ENCODE measurements at places on chromosomes 12 and 14. TPM values are rescaled to one million over a fixed set of nuclear protein-coding genes. Genes with fewer than 3 reads are reported as not detected.

DNA sequence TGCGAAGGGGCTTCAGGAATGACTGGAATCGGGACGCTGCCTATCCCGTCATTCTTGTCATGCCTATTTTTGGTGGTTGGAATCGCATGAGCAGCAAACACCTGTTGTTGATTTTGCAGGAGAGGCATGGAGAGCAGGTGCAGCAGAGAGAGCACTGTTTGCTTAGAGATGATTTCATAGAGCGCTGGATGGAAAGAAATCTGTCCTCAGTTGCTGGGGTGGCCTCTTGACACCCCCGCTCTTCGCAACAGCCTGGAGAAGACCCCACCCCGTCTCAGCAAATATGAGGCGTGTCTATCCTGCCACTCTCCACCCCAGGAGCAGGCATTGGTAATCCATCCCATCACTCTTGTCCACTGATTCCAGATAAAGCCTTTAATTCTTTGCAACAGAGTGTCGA is 19.3 kb upstream of the NCOR2 start:
- H3K4me1 ChIP-seq, result peaks cover 16% of the 10 kb centered on the region
- H3K27ac ChIP-seq, result no peak overlapping the region
- H3K4me3 ChIP-seq, result no peak overlapping the region
- no peaks in the 10 kb centered on the region for H3K27me3 ChIP-seq
- H3K36me3 ChIP-seq, result no peaks in the 10 kb centered on the region
- no peak for DNase-seq

DNA sequence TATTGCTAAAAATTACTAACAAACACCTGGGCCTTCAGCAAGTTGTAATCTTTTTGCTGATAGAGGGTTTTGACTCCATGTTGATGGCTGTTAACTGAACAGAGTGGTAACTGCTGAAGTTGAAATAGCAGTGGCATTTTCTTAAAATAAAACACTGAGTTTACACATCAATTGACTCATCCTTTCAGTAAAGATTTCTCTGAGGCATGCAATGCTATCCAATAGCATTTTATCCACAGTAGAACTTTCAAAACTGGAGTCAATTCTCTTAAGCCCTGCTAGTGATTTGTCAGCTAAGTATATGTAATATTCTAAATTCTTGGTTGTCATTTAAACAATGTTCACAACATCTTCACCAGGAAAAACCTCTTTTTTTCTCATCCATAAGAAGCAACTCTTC is 59.5 kb downstream of the CMAS start:
- H3K27me3 ChIP-seq, result no peaks in the 10 kb centered on the region
- H3K4me1 ChIP-seq, result peaks cover 8% of the 10 kb centered on the region
- H3K36me3 ChIP-seq, result no peaks in the 10 kb centered on the region
- DNase-seq, result no peak
- H3K4me3 ChIP-seq, result no peak overlapping the region

DNA sequence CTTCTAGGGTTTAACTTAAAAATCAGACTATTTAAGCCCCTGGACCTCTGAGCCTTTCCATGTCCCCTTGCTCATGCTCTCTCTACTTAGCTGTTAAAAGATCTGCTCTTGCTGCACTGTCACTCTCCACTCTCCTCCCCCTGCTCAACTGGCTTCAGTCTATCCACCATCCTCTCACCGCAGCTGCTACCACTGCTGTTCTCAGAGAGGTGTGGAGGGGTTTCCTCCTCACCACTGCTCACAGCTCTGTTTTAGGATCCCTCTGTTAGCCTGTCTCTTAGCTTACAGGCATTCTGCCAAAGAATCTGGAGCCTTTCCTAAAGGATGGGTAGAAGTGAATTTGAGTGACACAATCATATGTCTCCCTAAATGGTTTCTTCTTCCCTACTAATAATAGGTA is 43.7 kb upstream of the ATP2B1 start:
- H3K27me3 ChIP-seq, result no peaks in the 10 kb centered on the region
- no peak overlapping the region for H3K27ac ChIP-seq
- peaks cover 8% of the 10 kb centered on the region for H3K4me1 ChIP-seq
- H3K4me3 ChIP-seq, result no peak overlapping the region

DNA sequence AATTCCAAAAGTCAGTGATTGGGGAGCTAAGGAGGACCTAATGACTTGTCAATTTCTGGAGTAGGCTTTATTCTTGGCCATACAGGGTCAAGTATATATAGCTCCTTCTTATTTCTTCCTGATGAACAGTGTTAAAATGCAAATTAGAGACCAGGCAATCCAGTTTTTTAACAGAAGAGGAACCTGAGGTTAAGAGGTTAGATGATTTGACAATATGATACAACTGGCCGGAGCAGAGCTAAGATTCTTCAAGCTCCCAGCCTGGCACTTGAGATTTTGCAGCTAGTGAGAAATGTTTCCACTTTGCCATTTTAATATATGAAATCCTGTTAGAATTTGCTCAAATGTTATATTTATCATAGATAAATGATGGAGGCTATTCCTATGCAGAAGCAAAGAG is 204.0 kb downstream of the SSPN start:
- no peak overlapping the region for H3K4me3 ChIP-seq
- no peaks in the 10 kb centered on the region for H3K27me3 ChIP-seq
- no peak overlapping the region for H3K27ac ChIP-seq

DNA sequence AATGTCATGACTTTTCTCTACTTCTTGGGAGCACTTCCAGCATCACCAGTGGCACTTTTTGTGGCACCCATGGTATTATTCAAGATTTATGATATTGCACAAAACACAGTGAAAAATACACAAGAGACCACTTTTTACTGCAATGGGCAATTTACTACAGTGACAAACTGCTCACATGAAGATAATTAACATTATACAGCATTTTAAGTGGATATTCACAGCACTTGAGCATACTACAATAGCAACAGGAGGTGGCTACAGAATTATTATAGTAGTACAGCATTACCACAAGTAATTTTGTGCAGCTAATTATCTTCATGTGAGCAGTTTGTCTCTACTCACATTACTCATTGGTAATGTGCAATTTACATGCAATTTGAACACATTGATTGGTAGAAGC is 18.3 kb downstream of the IL26 start:
- peaks cover 44% of the 10 kb centered on the region for H3K27me3 ChIP-seq
- no peak overlapping the region for H3K27ac ChIP-seq
- no peak overlapping the region for H3K4me3 ChIP-seq
- no peaks in the 10 kb centered on the region for H3K36me3 ChIP-seq
- H3K4me1 ChIP-seq, result no peaks in the 10 kb centered on the region

SLC25A47 gene
- not detected for total RNA-seq

DNA sequence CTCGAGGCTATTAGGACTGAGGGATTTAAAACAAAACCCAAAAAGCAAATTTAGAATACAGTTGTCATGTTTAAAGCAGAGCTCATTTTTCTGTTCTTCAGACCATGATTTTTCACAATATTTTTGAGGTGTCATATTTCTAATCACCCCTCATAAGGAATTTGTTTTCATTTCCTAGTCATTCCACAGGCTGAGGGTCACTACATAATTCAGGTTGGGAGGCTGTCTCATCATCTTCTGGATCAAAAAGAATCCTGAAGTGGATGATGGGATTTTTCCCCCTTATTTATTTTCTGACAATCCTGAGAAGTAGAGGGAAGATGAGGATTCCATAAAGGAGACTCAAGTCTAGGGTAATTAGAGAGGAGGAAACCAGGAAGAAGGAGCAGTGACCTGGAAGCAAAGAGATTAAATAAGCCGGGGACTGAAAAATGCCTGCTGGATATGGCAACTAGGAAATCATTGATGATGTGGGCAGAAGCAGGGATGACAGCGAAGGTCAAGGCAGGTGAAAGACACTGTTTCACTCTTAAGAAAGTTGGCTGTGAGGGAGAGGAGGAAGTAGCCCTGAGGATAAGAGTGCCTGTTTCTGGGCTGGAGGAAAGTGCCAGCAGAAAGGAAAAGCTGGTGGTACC is 9.0 kb upstream of the PCNX1 start:
- H3K4me1 ChIP-seq, result peaks cover 24% of the 10 kb centered on the region
- no peak overlapping the region for H3K4me3 ChIP-seq
- DNase-seq, result no peak
- H3K27me3 ChIP-seq, result no peaks in the 10 kb centered on the region
- H3K36me3 ChIP-seq, result no peaks in the 10 kb centered on the region

- no peaks in the 10 kb centered on the region for H3K27me3 ChIP-seq
- peaks cover 30% of the 10 kb centered on the region for H3K4me1 ChIP-seq
- H3K4me3 ChIP-seq, result no peak overlapping the region
- H3K36me3 ChIP-seq, result no peaks in the 10 kb centered on the region
Measured at GRCh38 chr12:11729439-11730150, 80.1 kb downstream of the ETV6 start.

DNA sequence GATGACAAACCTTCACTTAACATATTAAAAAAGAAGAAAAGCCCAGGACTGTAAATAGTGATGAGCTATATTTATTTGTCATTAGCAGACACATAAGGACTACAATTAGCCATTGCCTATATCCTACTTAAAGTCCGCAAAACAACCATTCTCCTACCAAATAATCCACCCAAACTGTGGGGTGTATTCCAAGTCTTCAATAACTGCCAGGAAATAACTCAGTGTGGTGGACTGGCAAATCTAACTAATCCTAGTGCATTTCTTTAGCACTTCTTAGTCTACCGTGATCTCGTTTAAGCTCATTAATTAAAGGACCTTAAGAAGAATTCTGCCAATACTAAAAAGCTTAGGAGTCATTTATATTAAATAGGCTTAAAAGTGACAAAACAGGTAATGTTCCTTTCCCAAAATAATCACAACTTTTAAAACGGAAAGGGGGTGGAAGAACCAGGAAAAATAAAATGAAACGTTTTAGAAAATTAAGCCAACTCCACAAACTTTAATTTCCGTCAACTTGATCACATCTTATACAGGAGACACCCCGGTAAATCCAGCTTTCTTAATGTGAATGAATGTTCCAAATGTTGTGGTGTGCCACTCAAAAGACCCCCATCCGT is 1.8 kb downstream of the NOVA1 start:
- no peaks in the 10 kb centered on the region for H3K4me1 ChIP-seq
- peaks cover 12% of the 10 kb centered on the region for H3K27me3 ChIP-seq
- no peaks in the 10 kb centered on the region for H3K36me3 ChIP-seq
- peak overlapping the region; percentile 74 for H3K4me3 ChIP-seq

CD27 gene
- not detected for total RNA-seq

DNA sequence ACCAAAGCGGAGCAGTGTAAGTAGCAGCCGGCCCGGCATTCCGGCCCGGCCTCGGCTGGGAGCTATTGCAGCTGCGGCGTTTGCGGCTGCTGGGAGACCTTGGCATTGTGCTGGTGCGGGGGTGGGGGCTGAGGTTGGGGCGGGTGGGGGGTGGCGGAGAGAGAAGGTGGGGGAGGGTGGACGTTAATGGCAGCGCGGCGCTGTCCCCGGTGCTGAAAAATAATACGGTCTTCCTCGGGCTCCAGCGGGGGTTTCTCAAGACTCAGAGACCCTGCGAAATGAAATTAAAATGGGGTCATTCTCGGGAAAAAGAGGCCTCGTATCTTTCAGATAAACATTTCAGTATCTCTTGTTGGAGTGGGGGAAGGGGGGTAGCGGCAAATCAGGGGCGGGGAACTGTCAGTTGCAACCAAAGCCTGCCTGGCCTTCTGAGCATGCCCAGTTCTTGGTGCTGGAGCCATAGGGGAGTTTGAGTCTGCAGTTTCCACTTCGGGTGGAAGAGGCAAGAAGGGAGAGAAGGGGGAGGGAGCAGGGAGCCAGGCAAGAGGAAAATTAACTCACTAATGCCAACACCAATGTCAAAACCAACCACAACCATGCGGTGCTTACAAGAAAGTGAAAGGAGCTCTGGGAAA is 414 bp downstream of the UNC79 start:
- no peaks in the 10 kb centered on the region for H3K36me3 ChIP-seq
- DNase-seq, result peak; percentile 6
- no peak overlapping the region for H3K4me3 ChIP-seq

DNA sequence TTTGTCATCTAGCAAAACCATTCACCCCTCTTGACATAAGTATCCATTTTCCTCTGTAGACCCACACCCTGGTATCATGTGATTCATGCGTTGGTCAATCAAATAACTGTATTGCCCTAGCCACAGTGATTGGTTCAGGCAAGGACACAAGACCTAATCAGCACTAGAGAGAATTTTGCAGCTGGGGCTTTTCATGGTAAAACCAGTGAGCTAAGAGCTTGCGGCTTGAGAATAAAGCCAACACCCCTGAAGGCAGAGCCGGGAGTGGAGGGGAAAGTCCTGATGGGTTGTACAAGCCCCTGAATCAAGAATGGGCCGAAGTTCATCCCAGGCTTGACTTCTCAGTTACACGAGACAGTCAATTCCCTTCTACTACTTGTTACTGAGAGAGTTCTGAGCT is 33.2 kb upstream of the LTBP2 start:
- H3K27me3 ChIP-seq, result no peaks in the 10 kb centered on the region
- no peaks in the 10 kb centered on the region for H3K36me3 ChIP-seq
- no peak overlapping the region for H3K4me3 ChIP-seq
- H3K27ac ChIP-seq, result no peak overlapping the region

ALG10B gene
- total RNA-seq, result 1.8 TPM

GRCh38 chr12:78204926-78205325 is 374.2 kb downstream of the NAV3 start:
- H3K4me3 ChIP-seq, result no peak overlapping the region
- H3K27ac ChIP-seq, result no peak overlapping the region
- DNase-seq, result no peak
- peaks cover 5% of the 10 kb centered on the region for H3K4me1 ChIP-seq
- H3K27me3 ChIP-seq, result no peaks in the 10 kb centered on the region

DNA sequence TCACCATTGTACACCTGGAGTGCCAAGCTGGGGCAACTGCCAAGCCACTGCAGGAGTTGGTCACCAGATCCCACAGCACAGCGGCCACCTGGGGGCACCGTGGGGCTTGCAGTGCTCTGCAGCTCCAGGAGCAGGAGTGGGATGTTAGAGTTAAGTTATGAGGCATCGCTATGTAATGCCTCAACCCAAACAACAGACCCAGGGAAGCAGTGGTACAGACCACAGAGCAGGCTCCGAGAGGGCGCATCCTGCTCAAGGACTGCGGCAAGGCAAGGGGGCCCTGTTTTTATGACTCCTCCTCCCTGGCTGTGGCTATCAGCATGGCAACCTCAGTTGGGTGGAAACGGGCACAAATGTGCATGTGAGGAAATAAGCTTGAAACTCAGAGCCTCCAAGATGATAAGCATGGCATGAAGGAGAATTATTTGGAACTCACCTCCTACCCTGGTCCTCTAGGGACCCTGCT is 63.1 kb downstream of the ARL6IP4 start:
- H3K4me3 ChIP-seq, result no peak overlapping the region
- peaks cover 12% of the 10 kb centered on the region for H3K4me1 ChIP-seq
- H3K36me3 ChIP-seq, result no peaks in the 10 kb centered on the region

- no peaks in the 10 kb centered on the region for H3K4me1 ChIP-seq
- H3K36me3 ChIP-seq, result no peaks in the 10 kb centered on the region
- no peak for DNase-seq
- H3K4me3 ChIP-seq, result no peak overlapping the region
- no peaks in the 10 kb centered on the region for H3K27me3 ChIP-seq
- no peak overlapping the region for H3K27ac ChIP-seq
Measured at GRCh38 chr14:95389471-95390011, 69.8 kb upstream of the CLMN start.
